ENCODE measurements at places on chromosomes 6 and 20.

DNA sequence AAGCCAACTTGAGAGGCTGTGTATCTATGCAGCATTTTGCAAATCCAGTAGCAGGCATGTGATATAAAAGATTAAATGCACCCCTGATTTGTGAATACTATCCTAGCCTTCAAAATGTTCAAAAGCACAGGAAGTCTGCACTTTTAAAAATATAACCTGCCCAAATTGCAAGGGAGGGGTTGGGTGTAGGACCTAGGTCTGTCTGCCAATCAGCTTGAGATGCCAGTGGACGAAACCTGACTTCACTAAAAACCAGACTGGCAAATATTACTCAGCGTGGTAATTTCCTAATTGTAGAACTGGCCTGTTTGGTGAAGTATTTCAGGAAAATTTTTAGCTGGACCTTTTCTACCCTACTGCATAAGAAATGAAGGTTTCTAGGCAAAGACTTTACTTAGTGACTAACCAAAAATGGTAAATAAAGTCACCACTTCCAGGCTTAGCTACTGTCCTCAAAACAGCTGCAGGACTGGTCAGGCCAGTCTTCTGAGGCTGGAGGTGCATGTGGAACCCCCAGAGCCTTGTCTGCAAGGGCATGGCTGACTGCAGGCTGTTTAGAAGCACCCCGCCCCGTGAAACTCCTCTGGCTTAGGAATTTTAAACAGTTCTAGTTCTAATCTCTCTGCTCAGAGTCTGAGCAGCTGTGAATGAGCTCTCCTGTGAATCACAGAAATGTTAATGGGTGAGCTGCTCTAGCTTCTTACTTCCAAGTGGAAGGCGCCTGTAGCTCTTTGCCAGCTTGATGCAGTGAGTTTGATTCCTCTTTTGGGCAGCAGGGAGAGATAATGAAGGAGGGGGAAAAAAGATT lies 104.4 kb upstream of the ESR1 start:
- peak; percentile 71 for DNase-seq

- no peak for DNase-seq
These were observed 103.9 kb downstream of the ALDH8A1 start for GRCh38 chr6:134846031-134846430.

GRCh38 chr20:50335866-50336265 lies 145.2 kb downstream of the CEBPB start:
- no peak for DNase-seq

GRCh38 chr6:45924763-45925342 lies 90.8 kb downstream of the CLIC5 start:
- no peak for DNase-seq

GRCh38 chr20:46644733-46645132 lies 6.5 kb downstream of the SLC13A3 start:
- no peak for DNase-seq

DNA sequence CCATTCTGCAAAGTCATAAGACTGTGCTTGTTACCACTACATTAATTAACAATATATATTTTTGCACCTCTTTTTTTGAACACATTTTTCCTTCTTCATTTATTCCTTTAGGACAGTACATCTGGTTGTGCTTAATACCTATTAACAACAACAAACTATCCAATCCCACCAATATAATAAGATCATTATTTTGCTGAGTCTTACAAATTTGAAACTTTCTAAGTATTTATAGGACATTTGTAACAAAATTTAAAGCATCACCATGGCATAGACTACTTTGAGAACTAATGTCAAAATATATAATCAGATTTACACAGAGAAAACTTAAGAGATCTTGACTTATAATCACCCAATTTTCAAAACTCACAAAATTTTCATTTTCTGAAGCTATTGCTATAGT lies 47.9 kb downstream of the FILIP1 start:
- DNase-seq = no peak

GRCh38 chr6:8180327-8181159 lies 78.2 kb upstream of the EEF1E1 start:
- DNase-seq = peak; percentile 96

- no peak for DNase-seq
These were observed 56.3 kb upstream of the CD93 start for GRCh38 chr20:23142162-23143050.

GRCh38 chr20:37007898-37008649 lies 56.6 kb upstream of the SAMHD1 start:
- no peak for DNase-seq

GRCh38 chr6:136189104-136189503 lies 61.0 kb downstream of the MTFR2 start:
- DNase-seq = peak; percentile 59

DNA sequence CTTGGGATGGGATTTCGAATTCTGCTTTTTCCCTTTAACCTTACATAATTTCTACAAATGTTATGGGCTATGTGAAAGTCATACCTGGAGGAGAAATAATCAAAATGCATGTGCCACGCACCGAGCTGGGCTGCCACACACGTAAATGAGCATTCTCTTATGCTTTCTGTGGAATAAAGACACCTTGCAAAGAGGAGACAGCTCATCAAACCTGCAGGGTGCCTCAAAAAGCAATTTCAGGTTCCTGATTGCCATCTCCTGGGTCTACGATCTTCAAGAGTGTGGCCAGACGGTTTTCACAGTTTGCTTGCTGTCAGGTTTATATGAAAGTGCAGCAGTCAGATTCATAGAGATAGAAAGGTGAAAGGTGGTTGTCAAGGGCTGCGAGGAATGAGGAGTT lies 36.6 kb downstream of the DUSP22 start:
- DNase-seq = no peak

- DNase-seq = peak; percentile 92
These were observed 113.9 kb upstream of the PRSS16 start for GRCh38 chr6:27133281-27134227.

GRCh38 chr6:3997177-3997770 lies 81.7 kb downstream of the FAM217A start:
- DNase-seq = no peak

DNA sequence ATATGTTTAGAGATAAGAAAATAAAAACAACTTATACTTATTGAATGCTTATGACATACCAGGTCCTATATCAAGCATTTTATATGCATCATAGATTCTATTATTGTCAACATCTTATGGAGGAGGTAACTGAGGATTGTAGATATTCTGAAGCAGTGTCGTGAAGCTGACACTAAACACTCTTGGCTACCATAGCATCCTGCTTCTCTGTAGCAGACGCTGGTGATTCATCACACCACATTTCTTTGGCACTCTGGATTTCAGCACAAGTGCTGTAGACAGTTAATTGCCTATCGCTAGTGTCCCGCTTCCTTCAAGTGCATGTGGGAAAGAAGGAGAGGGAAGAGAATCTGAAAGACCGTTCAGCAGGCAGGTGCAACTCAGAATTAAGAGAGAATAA lies 317.1 kb downstream of the PLCB1 start:
- DNase-seq = peak; percentile 61

- no peak for DNase-seq
These were observed 53.0 kb upstream of the RALY start for GRCh38 chr20:33940666-33941065.

DNA sequence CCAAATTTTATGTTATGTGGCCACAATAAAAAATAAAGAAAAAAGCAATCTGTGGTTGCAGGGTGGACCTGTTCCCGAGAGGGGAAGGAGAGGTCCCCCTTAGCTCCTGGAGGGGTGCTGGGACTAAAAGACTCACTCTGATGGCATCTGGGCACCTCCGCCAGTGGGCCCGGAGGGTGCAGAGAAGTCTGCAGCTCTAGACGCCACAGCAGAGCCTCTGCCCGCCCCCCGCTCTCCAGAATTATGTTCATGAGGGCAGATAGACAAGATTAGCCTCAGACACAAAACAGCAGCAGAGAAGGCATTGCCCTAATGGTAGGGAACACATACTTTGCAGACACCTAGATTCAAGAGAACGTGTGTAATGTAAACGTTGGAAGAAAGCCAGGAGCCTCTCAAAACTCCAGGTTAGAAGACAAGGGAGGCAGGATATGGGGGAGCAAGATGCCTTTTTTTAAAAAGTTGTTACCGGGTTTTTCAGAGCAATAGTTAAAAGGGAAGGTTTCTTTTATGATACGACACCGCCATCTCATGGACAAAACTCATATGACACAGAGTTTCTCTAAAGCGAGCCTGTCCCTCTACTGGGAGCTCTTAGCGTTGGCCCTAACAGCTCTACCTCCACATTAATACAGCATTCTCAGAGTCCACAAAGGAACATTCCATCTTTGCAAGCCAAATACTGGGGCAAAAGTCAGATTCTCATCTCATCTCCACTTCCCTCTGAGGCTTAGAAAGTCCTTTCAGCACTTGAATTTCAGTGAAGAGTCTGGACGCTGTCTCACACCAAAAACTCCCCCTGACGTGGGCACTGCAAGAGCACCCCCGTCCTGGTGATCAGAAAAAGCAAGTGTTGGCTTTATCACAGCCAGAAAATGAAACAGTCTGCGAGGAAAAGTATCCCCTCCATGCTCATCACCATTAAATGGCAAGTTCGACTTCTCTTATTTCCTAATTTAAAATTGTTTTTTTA lies 47.2 kb downstream of the FOXF2 start:
- DNase-seq = peak; percentile 65

GRCh38 chr20:51533291-51534172 lies 9.0 kb downstream of the NFATC2 start:
- DNase-seq = peak; percentile 76

DNA sequence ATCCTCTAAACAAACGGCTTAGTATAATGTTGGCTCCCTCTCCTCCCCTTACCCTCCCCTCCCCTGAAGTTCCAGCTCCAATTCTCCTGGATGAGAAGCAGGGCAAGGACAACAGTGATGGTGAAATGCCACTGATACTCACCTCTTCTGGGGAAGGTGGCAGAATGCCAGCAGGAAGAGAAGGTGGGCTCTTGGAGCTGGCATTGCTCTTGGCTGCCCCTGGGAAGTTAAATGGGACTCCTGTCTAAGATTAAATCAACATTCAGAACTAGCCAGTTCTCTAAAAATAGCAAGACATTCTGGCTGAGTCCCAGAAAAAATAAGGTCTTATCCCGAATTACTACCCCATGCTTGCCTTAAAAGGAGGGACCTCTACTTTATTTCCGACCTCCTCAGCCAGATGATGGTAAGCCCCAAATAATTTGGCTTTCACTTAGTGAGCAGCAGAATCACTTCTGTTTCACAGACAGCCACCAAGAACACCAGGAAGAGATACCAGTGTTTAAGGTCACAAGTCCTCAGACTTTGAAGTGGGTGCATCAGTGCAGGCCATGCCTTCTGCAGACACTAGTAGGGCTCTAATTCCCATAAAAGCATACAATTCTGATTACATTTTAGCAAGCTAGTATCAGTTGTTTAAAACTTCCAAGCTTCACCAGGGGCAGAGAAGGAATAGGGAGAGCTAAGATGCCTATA lies 46.0 kb upstream of the IL17A start:
- no peak for DNase-seq

GRCh38 chr6:49772285-49772684 lies 14.8 kb downstream of the PGK2 start:
- peak; percentile 92 for DNase-seq

DNA sequence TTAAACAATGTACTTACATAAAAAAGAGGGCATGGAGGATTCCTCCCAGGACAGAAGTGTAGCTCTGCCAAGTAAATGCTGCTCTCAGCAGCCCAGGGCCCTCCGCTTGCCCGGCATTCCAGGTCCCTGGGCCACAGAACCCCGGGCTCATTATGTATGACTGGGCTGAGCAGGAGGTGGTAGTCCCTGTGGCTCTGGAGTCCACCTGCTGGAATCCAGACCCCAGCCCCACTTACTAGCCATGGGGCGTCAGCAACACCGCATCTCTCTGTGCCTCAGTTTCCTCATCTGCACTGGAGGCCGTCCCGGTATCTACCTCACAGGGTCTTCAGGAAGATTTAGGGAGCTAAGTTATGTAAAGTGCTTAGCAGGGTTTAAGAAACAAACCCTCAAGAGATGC lies 55.4 kb downstream of the PSMG4 start:
- DNase-seq = no peak

- DNase-seq = no peak
These were observed 35.1 kb downstream of the MKKS start for GRCh38 chr20:10398834-10399369.

- DNase-seq = no peak
These were observed 43.5 kb downstream of the TFAP2B start for GRCh38 chr6:50862176-50862575.

DNA sequence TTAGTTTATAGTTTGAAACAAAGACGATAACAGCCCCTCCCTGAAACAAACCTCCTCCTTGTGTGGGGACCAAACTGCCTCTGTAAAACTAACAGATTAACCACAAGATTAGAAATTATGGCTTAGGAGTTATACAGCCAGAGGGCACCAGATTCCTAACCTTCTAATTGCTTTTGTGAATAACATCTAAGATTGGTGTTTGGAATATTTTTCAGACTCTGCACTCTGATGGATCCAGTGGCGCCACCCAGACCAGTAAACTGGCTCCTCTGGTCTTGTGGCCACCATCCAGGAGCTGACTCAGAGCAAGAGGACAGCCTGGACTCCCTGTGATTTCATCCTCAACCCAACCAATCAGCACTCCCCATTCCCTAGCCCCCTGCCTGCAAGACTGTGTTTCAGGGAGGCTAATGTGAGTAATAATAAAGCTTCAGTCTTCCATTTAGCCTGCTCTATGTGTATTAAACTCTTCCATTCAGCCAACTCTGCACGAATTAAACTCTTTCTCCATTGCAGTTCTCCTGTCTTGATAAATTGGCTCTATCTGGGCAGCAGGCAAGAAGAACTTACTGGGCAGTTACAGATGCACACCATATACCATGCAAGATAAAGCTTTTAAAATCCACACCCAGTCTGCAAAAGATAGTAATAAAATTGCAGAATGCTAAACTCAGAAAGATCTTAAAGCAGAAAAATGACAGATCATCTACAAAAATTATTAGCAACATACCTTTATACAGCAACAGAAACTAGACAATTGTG lies 58.5 kb upstream of the SLC22A16 start:
- peak; percentile 65 for DNase-seq

DNA sequence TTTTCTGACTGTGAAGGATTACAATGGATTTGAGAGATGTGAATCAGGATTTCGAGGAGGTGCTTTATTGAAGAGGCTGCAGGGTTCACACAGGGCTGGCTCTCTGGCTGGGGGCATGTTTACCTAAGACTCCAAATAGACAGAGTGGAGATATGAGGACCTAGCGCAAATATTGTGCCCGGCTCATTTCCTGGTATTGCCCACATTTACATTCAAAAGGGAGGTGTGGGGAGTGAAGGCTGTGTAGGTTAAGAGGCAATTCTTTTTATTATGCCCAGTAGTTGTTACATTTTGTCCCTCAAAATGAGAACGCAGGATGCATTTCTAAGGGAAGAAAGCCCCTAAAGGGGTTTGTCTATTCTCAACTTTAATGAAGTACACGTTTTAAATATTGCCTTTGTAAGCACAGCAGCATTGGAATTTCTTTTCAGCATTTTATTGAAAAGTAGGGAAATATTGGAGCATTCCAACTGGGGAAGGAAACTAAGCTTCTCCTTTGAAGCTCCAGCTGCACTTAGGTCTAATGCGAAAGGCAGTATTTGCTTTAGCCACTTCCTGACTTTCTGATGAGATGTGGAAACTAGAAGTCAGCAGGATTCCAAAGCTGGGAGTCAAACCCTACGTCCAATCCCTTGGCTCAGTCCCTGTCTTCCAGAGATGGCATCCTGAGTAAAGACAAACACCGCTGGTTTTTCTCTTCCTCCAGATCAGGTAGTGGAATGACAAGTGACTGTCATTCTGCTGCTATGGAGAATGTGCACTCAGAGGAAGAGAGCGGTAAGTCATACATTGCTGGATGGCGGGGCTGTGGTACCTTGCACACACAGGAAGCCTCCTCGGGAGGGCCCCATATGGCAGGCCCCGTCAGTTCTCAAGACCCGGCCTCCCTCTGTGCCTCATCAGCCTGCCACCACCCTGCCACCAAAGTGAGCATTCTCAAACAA lies 70.7 kb downstream of the MYB start:
- DNase-seq = peak; percentile 78

GRCh38 chr6:155067956-155068615 lies 73.0 kb downstream of the TIAM2 start:
- DNase-seq = no peak

GRCh38 chr6:37745748-37746147 lies 48.1 kb upstream of the MDGA1 start:
- no peak for DNase-seq
